ENCODE measurements at places on chromosomes 1 and 21. TPM values are rescaled to one million over a fixed set of nuclear protein-coding genes. Genes with fewer than 3 reads are reported as not detected.

GRCh38 chr1:241849345-241849695, 1.3 kb downstream of the EXO1 start:
- no peak for DNase-seq

DNA sequence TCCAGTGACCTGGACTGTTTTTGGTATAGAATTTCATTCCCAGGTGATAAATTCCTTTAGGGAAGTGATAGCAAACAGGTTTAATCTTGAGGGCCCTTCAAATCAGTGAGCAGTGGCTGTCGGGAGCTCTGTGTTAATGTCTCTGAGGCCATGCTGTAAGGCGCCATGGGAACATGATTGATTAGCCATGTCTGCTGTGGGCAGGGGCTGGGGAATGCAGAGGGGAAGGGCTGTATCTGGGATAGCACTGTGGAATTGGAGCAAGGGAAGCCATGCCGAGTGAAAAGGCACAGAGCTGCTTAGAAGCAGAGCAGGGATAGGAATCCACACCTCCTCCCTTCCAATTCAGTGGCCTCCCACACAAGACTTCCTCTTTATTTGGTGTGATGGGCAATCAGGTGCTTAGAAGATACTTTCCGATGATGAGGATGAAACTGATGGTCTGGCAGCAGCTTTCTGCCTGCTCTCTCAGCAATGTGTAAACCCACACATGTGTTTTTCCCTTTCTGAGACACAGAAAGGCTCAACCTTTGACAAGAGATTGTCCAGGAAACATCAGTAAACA, 83.8 kb upstream of the SSX2IP start:
- DNase-seq, result no peak

DNA sequence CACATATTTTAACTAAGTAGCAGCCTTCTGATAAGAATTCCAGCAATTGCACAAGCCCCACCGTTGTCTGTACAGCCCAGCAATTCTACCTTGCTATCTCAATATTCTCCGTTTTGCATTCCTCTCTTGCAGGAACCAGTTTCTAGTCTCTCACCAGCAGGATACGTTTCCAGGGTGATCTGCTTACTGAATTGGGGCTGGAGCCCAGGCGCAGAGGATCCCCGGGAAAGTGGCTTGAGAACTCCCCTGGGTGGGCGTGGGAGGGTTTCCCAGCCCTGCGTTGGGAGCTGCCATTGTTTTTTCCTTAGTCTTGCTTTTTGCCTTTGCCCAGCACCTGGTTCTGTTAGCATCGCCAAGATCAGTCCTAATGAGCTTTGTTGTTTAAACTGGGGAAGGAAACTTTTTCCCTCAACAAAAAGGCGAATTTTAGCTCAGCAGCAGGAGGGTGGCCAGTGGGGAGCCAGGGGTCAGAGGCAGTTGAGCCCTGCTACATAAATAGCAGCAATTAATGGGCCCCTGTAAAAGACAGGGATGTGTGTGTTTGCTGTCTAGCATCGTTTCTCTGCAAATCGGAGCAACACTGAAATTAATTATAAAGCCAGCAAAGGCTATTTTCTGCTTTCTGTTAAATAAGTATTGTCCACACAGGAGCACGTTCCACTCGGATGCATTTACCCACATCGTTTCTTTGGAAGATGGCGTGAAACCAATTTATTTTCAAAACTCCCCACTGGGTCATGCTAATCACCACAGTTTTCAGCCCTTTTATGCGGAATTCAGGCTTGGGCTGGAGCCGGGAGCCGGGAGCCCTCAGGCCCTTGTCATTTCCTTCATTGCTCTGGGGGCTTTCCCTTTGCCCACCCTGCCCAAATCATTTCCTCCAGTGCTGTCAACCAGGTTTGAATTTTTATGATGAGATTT, 36.6 kb downstream of the HUNK start:
- no peak for DNase-seq

DNA sequence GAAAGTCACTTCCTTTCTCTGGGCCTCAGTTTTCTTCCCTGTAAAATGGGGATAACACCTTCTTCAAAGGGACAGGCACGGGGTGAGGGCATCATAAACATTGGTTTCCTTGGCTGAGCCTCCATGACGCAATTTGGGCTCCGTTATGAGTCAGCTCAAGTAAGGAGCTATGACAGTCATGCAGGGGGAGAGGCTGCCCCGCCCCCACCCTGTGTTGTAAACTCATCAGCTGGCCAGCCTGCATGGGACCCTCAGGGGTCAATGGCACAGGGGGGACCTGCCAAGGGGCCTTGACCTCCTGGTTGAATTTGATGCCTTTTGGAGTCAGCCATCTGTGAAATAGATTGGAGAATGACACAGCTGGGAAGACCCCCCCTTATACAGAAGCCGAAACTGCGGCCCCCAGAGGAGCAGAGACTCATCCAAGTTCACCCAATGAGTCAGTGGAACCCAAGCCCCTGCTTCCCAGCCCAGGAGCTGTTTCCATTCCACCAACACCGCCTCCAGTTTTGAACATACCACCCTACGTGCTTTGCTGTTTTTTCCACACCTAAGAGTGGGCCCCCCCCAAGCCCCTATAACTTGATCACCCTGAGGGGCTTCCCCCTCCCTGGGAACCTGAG, 36.8 kb upstream of the RUNX3 start:
- DNase-seq, result peak; percentile 69

DNA sequence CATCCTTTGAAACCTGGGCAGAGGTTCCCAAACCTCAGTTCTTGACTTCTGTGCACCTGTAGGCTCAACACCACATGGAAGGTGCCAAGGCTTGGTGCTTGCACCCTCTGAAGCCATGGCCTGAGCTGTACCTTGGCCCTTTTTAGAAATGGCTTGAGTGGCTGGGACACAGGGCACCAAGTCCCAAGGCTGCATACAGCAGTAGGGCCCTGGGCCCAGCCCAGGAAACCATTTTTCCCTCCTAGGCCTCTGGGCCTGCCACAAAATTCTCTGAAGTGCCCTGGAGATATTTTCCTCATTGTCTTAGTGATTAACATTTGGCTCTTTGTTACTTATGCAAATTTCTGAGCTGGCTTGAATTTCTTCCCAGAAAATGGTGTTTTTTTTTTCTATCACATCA, 65.6 kb upstream of the ACTRT2 start:
- DNase-seq, result no peak

DNA sequence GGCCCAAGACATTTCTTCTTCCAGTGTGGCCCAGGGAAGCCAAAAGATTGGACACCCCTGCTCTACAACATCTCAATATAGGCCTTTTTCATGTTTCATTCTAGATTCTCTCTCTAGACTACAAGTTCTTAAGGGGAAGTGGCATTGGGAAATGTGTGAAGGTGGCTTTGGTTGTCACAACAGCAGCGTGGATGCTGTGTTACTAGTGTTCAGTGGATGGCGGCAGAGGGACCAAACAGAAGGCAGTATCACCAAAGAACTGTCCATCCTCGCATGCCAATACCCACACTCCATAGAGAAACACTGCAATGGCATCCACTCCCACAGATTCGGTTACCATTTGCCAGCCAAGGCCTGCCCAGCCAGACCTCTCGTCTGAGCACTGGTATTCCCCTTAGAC, 24.3 kb upstream of the IFNAR2 start:
- no peak for DNase-seq

DNA sequence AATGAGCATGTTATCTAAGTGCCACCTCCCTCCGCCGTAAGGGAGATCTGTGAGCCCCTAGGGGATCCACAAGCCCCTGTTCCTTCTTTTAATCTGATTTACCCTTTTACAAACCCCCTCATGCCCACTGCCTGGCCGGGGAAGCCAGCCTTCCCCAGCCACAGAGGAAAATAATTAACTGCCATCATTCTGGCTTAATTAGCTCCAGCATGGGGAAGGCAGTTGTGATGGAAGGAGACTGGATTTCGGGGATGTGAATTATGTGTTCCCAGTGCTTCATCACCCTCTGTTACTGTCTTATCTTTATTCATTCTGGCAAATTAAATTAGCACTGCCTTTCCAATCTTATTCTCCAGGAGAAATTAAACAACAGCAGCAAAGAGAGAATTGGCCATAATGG, 135.8 kb downstream of the PTPRU start:
- DNase-seq, result no peak

DNA sequence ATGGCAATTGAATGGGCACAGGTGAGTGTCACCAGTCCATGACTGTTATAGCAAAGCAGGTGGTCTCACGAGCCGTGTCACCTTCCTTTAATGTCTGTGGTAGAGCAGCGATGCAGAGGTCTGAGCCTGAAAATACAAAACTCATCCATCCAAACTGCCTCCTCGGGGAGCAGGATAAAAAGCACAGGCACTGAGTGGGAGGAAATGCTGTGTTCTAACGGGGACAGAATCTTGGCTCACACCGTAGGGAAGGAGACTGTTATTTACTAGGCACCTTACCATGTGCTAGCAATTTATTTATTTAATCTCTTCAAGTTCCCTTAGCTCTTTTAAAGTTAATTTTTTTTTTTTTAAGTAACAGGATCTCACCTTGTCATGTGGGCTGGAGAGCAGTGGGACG, 1.2 kb downstream of the ASCL5 start:
- no peak for DNase-seq

DNA sequence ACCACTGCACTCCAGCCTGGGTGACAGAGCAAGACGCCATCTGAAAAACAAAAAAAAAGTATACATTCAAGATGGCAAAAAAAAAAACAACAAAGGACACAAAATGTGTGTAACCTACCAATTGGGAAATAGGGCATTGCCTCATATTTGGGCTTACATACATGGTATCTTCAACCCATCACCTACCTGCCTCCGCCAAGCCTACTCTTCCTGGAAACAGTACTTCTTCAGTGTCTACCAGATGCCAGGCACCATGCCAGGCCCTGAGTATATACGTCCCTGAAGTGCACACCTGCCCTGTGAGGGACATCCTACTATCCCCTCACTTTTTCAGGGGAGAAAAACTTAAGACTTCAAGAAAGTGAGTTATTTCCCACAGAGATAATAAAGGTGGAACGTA, 160.2 kb downstream of the TOMM20 start:
- no peak for DNase-seq

DNA sequence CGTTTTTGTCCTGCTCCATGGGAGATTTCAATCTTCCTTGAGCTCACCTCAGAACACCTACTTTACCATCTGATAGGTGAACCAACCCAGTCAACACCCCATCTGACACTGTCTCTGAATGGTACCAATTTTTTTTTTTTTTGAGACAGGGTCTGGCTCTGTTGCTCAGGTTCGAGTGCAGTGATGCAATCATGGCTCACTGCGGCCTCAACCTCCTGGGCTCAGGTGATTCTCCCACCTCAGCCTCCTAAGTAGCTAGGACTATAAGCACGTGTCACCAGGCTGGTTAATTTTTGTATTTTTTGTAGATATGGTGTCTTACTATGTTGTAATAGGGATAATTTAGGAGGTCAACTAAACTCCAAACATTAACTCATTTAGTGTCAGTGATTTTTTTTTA, 36.3 kb downstream of the SPRTN start:
- no peak for DNase-seq

DNA sequence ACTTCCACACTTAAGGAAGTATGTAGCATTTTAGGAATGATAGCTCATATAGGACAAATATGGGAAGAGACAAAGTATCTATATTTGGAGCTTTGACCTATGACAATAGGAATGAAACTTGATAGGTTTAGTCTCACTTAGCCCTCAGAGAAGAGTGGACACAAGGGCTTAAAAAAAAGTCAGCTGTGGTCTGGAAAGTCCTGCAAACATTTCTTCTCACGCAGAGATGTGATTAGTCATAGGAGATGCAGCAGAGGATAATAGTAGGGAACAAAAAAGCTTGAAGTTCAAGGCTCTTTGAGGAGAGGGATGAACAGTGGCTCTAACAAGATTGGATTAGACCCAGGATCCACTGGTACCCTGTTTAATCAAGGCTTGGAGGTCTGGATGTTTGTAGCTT, 14.8 kb upstream of the RNF220 start:
- DNase-seq, result no peak

DNA sequence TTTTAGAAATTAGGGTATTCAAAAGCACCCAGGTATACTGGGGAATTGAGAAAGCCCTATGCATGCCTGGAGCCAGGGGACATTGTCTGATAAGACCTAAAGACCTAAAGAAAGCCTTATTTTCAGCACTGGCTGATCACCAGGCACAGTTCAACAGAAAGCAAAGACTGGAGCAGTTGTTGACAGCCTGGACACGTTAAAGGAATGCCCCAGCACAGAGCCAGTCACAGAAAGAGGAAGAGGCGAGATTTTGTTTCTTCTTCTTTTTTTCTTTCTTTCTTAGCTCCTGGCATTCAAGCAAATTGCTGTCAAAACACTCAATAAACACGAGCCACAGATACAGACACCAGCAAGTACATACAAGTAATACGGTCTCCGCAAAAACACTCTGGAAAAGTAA, 40.4 kb downstream of the RNF187 start:
- no peak for DNase-seq

GRCh38 chr1:15718199-15718601, 17.9 kb upstream of the SLC25A34 start:
- no peak for DNase-seq

DNA sequence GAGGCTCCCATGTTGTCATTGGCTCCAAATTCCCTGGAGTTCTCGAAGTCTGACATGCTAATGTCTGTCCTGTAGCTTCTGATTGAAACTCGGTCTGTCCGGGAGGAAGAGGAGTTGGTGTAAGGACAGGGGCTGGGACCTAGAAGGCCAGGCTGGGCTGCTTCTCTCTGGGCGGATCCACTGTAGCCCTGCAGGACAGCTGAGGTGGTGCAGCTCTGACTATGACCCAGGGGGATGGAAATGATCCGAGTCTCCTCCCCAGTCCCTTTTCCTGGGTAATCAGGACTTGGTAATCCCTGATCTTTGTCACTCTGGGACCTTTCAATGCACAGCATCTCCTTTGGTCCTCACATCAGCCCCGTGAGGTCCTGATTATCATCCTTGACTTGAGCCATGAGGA, 10.0 kb upstream of the FCMR start:
- DNase-seq, result no peak

DNA sequence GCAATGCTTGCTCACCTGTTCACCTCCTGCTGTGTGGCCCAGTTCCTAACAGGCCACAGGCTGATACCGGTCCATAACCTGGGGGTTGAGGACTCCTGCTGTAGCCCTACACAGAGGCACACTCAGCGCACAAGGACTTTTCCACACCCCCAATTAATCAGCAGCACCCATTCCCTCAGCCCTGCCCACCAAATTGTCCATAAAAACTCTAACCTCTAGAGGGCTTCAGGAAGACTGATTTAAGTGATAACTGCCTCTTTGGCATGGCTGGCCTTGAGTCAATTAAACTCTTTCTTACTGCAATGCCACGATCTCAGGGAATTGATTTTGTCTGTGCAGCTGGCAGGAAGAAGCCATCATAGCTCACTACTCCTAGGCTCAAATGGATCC, 71.3 kb upstream of the MUTYH start:
- no peak for DNase-seq

- DNase-seq, result no peak
Measured at GRCh38 chr1:2236695-2237677, 8.9 kb downstream of the SKI start.

GRCh38 chr1:192626366-192627179, 9.4 kb upstream of the RGS13 start:
- no peak for DNase-seq

Gene FAM229A
- 4.2 TPM for polyA plus RNA-seq

Gene F5
- 0.96 TPM for polyA plus RNA-seq

Gene SPATA46
- not detected for polyA plus RNA-seq

Gene HEYL
- polyA plus RNA-seq, result 45.7 TPM

Gene HSPA6
- 0.73 TPM for polyA plus RNA-seq

Gene SELENBP1
- 23.7 TPM for polyA plus RNA-seq

Gene CD1E
- 0.33 TPM for polyA plus RNA-seq

Gene CDK18
- polyA plus RNA-seq, result 6.5 TPM
